ENCODE measurements at places on chromosomes 12 and 14. TPM values are rescaled to one million over a fixed set of nuclear protein-coding genes. Genes with fewer than 3 reads are reported as not detected.

GRCh38 chr12:28827861-28828260 lies 321.2 kb upstream of the FAR2 start:
- no peak for DNase-seq

GRCh38 chr12:123847876-123848275 lies 85.8 kb downstream of the DNAH10 start:
- DNase-seq, result no peak

Gene MYF6
- not detected for total RNA-seq

DNA sequence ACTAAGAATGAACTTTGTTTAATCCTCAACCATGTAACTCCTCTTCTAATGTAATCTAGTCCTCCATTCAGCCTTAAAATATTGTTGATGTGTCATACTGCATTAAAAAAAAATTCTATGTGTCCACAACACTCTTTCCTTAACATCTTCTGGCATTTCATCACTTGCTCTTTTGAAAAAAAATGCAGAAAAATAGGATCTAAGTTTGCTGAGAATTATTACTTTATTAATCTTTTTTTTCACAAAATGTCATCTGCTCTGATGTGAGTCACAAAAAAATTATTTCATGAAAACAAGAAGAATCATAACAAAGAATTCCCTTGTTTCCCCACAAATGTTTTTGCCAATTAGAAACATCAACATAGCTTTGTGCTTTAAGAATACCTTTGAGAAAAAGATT lies 410.1 kb upstream of the MGAT4C start:
- no peak for DNase-seq

Gene CCDC197
- total RNA-seq, result not detected

DNA sequence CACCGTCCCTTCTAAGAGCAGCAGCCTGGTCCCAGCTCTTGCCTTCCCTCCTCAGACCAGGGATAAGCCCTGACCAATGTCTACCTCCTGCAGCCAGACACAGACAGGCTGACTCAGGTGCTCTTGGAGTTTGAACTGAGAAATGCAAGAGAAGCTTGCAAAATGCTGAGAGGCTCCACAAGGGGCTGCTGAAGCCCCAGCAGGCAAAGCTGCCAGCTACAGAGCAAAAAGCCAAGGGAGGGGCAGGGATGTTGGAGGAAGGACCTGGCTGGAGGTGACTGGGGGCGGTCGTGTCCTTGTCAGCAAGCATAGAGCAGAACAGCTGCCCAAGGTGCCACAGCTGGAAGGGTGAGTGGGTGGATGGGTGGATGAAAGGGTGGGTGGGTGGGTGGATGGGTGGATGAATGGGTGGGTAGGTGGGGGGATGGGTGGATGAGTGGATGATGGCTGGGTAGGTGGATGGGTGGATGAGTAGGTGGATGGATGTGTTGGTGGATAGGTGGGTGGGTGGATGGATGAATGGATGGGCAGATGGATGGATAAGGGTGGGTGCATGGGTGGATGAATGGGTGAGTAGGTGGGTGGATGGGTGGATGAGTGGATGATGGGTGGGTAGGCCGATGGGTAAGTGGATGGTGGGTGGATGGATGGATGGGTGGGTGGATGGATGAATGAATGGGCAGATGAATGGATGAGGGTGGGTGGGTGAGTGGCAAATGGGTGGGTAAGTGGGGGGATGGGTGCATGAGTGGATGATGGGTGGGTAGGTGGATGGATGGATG lies 4.0 kb upstream of the INF2 start:
- DNase-seq, result no peak

GRCh38 chr14:70398706-70399431 lies 18.0 kb downstream of the SYNJ2BP start:
- DNase-seq, result no peak

DNA sequence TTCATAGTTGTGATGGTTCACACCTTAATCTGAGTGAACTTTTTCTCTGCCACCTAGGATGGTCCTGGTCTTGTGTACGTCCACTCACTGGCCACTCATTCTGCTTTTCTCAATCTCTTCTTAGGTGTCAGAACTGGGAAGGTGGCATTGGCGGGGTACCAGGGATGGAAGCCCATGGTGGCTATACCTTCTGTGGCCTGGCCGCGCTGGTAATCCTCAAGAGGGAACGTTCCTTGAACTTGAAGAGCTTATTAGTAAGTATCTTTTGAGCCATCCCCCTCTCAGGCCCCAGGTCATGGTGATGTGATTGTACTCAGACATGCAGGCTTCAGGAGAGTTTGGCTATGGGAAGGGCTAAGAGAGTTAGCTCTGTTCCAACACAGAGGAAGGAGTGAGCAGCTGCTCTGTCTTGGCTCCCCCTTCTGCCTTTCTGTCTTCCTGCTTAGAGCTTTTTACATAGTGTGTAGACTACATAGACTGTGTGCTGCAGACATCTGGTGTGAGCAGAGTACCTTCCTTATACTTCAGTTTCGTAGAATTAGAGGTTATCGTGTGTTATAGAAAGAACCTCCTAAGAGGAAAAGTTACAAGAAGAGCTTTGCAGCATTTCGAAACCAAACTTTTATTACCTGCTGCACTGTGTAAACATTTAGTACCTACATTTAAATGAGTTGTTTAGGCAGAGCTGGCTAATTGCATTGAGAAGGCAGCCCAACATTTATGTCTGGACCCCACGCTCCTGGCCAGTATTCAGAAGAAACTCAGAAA lies 54.2 kb downstream of the FNTB start:
- no peak for DNase-seq

DNA sequence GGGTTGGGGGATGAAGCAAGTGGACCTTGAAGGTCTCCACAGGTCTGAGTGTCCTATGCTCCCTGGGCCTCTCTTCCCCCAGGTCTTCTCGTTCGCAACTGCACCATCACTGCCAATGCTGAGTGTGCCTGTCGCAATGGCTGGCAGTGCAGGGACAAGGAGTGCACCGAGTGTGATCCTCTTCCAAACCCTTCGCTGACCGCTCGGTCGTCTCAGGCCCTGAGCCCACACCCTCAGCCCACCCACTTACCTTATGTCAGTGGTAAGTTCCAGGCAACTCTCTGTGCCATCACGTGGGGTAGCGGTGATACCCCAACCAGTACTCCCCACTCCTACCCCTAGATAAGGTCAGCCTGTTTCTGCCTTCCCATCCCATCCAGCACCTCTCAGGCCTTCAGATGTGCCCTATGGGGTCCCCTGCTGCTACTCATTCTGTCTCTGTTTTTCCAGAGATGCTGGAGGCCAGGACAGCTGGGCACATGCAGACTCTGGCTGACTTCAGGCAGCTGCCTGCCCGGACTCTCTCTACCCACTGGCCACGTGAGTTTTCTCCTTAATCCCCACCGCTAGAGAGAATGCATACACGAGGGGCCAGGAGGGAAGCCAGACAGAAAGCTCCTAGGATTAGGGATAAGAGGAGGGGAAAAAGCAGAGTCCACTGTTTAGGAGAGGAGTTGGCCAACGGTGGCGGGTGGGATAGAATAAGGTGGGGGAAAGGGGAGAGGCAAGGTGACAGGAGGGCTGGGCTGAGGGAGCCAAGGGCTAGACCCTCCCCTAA lies 1.6 kb upstream of the TAPBPL start:
- DNase-seq, result no peak

GRCh38 chr12:95124106-95124505 lies 50.7 kb upstream of the NR2C1 start:
- DNase-seq, result no peak

Gene KRT77
- not detected for total RNA-seq

- DNase-seq, result peak; percentile 51
Measured at GRCh38 chr12:68538726-68539614, 71.7 kb upstream of the RAP1B start.

DNA sequence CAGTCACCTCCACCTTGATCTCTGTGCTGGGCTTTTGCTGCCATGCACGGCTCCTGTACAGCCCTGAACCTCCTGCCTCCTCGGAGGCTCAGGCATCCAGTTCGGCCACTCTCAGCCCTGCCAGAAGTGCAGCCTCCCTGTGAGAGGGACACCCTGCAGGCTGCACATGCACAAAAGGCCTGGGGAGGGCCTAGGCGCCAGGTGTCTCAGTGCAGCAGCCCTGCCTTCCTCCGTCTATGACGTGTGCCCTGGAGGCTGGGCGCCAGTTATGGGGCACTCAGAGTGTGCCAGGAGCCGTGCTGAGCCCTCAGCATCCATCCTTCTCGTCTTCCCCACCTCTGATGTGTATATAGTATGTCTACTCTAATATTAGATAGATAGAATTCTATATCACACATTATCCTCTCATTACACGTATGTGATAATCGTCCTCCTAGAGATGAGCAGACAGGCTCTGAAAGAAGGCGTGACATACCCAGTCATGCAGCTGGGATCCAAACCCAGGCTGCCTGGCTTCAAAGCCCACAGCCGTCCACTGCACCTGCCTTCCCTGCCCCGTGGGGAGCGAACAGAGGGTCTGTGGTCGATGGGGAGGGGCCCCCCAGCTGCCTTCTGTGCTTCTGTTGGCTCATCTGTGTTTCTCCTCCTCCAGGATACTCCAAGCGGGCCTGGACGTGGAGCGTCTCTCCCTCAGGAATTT lies 101.1 kb downstream of the B4GALNT3 start:
- DNase-seq, result no peak

- no peak for DNase-seq
Measured at GRCh38 chr12:29223426-29223825, 74.3 kb downstream of the FAR2 start.

Gene GLS2
- 16.9 TPM for total RNA-seq

Gene ADGRD1
- total RNA-seq, result 1.3 TPM

DNA sequence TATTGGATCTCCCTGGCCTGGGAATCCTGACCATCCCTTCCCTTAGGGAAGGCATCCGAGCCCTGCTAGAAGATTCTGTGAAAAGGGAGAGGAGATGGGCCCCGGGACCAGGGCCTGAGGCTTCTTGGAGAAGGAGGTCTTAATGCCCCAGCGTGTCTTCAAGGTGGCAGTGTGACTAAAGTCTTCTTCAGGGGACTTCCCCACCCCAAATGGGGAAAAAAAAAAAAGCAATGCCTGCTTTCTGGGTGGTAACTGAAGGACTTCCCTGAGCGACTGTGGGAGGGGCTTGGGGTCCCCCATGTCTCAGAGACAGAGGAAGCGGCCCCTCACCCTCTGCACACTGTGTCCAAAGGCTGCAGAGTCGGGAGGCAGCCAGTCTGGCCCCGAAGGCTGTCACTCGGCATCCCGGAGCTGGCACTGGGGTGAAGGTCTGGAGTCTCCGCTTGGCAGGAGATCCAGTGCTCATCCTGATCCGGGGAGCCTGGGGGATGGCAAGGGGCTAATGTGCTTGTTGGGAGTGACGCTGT lies 7.8 kb upstream of the PGF start:
- no peak for DNase-seq

Gene CBLN3
- 0.54 TPM for total RNA-seq

Gene CLEC2A
- 3.7 TPM for total RNA-seq

Gene BDKRB1
- not detected for total RNA-seq

Gene MUCL1
- total RNA-seq, result not detected

GRCh38 chr12:95117178-95117599 lies 43.8 kb upstream of the NR2C1 start:
- peak; percentile 51 for DNase-seq

DNA sequence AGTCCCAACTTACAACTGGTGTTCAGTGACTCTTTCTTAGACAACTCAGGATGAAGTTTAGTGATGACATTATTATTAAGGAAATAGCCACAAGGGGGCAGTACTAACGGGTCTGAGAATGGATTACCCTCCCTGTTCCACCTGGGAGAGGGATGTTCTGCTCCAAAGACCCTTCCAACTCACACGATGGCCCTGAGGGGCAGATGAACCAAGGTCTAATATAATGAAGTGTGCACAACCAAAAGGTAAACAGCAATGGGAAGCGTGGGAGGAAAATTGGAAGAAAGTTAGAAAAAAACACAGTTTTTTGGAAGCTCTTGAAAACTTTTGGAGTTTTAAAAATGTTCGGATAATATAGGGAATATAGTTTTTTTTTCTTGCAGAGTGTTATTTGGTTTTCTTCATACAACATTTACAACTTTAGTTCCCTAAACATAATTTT lies 24.0 kb downstream of the FGF6 start:
- no peak for DNase-seq

Gene APOF
- not detected for total RNA-seq

Gene CLEC1A
- not detected for total RNA-seq

Gene KRT2
- total RNA-seq, result not detected

- DNase-seq, result no peak
Measured at GRCh38 chr12:25843976-25844375, 114.5 kb upstream of the RASSF8 start.

GRCh38 chr12:115001571-115002180 lies 317.7 kb upstream of the TBX3 start:
- DNase-seq, result no peak

- no peak for DNase-seq
Measured at GRCh38 chr12:45184147-45184963, 31.5 kb upstream of the ANO6 start.

- no peak for DNase-seq
Measured at GRCh38 chr14:100389497-100390104, 66.5 kb downstream of the SLC25A47 start.

DNA sequence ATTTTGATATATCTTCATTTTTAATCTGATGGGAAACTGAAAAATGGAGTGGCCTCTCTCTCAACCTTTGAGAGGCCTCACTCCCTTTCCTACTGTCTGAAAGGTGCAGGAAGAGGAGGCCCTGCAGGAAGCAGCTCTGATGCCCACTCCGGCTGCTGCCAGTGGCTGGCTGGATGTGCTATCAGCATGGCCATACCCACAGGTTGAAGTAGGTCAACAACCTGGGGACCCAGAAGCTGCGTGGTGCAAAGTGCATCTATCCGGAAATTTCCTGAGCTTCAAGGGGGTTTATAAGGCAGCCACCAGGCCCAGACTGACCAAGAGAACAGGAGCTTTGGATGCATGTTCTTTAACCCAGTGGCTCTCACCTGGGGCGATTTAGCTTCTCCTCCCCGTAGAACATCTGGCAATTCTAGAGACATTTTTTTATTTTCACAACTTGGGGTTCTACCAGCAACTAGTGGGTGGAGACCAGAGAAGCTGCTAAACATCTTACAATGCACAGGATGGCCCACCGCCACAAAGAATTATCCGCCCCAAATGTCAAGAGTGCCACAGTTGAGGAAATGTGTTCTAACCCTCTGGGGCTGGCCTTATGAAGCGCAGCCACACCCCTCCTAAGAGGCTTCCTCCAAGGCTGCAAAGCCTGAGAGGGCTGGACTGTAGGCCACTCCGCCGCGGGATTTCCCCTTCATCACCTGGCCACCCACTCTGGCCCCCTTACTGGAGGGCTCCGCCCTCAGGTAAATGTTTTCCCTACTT lies 8.2 kb upstream of the BATF start:
- DNase-seq, result peak; percentile 46

Gene PYGL
- total RNA-seq, result 46.6 TPM

DNA sequence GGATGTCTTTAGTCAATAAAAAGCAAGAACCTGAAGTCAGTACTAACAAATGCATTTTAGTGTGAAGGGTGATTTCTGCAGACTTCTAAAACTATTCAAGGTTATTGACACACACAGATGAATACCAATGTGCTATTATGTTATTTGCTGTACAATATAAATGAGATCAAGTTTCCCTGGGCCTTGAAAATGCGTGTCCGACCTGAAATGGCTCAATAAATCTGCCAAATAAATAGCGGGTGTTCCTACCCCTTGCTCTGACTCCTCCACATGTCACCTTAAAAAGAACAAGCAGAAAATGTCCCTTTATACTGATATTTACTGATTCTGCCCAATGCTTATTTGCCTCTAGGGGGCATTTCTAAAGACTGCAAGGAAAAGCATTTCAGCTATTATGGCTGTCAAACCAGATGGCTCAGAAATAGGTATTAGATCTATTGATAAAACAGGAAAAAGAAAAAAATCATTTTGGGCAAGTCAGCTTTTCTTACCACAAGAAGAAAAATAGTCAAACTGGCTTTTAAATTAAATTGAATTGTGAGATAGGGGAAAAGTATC lies 367.3 kb upstream of the KITLG start:
- DNase-seq, result no peak

Gene WNT1
- not detected for total RNA-seq

Measured in H1 (cell line).